ENCODE measurements at places on chromosomes 13 and 19. TPM values are rescaled to one million over a fixed set of nuclear protein-coding genes. Genes with fewer than 3 reads are reported as not detected.

Gene MED29
- total RNA-seq = 35.6 TPM

Gene TJP3
- total RNA-seq = 0.26 TPM

Gene ZNF135
- total RNA-seq = 3.5 TPM

Gene CCDC70
- total RNA-seq = not detected

Gene FPR2
- total RNA-seq = not detected

Gene KLK12
- total RNA-seq = not detected

Data from epithelial cell of alveolus of lung (primary cell).